Fibroblast of skin of left biceps (primary cell): ENCODE measurements at places on chromosomes 2 and 18.

DNA sequence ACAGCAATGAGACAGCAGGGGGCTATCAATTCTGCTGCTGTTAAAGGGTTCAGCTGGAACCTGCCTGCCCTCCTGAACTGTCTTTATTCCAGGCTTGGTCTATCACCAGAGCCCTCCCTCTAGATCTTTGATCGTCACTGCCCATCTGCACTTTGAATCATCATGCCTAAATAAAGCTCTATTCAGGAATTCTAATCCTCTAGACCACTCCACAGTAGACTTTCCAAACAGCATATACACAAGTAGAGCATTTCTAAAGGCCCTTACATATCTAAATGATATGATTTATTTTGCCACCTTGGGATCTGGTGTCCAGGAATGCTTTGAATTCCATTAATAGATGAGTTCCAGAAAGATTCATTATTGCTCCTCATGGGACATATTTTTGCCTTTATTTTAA lies 542.1 kb upstream of the SYT4 start:
- peak; percentile 20 for DNase-seq

- no peak for DNase-seq
Observed at GRCh38 chr2:96914332-96914731, 44.5 kb upstream of the SEMA4C start.

DNA sequence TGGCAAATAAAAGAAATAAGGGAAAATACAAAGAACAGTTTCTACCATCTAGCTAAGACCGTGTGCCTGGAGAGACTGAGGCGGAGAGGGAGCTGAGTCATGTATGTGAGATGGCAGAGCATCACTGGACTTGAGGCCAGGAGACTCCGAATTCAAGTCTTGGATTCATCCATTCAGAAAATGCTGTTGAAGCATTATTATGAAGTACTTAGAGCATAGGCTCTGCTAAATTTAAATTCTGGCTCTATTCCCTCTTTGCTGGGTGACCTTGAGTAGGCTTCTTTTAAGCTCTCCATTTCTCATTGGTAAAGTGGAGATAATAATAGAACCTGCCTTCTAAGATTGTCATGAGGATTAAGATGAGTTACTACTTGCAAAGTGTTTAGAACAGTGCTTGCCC lies 34.7 kb downstream of the NPHP1 start:
- DNase-seq: no peak

GRCh38 chr2:105179469-105180372 lies 61.8 kb upstream of the GPR45 start:
- peak; percentile 29 for DNase-seq

DNA sequence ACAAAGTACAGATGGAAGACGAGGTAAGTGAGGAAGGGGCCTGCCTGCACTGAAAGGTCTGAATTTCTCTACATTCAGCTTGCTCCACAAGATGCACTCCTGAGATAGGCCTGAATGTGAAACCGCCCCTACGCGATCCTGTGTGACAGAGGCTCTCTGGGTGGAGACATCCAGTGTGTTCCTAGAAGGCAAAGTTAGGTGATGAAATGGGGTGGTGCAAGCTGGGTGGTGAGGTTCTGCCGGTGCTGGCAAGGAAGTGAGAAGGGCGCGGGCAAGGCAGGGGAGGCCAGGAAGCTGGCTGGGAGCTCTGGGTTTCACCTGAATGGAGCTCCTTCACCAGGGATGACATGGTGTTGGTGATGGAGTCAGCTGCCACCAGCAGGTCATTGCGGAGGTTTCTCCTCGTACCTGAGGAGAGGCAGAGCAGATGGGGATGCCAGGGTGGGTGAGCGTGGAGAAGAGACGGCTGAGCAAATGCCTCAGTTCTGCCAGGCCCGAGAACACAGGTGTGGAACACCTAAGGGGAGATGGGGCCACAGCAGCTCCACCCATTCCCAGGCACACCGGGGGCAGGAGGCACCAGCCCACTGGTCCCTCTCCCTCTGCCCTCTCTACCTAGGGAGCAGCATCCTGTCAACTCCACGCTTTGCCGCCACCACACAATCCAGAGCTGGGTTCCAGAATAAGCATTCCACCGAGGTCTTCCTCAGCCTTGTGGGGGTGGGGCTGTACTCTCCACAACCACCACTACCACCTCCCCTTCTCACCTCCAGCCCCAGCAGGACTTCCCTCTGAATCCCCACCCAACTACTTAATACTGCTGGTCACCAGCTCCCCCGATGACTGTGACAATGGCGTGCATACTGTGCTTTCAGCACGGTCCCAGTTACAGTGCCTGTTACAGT lies 45.5 kb upstream of the DNMT3A start:
- no peak for DNase-seq

DNA sequence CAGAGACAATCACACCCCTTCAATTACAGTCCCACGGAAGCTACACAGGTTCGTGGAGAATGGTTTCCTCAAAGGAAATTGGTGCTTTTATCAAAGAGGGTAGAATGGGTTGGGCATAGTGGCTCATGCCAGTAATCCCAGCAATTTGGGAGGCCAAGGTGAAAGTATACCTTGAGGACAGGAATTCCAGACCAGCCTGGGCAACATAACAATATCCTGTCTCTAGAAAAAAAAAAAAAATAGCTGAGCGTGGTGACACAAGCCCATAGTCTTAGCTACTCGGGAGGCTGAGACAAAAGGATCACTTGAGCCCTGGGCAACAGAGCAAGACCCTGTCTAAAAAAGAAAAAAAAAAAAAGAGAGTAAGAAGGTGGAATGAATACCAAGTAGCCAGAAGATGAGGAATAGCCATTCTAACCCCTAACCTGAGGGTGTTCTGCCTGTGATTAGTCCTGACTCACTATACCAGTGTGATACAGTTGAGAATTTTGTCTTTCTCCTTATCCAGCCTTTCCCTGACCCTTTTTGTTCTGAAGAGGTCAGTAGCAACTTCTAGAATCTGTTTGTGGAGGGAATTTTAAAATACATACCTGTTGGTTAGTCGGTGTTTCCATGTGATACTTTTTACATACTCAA lies 283.2 kb downstream of the MREG start:
- DNase-seq: no peak
